ENCODE measurements at places on chromosomes 2 and 18.

- DNase-seq, result no peak
These were observed 25.1 kb downstream of the C2orf74 start for GRCh38 chr2:61187085-61187484.

GRCh38 chr2:24509425-24509824, 18.4 kb downstream of the NCOA1 start:
- DNase-seq, result no peak

DNA sequence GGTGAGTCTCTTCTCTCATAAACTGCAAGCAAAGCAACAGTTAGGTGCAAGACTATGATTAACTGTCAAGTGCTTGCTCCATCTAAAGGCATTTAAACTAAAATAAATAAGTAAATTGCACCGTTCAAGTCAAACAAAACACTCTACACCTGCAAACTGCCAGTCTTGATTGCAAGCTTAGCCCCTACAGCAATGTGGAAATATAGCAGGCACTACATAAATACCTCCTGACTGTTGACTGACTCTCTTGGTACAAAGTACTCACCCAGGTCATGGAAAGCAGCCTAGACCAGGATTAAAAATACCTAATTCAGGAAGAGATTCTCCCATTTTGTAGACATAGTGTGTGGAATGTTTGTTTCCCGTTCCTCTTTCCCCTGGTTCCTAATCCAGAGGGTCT, 176.6 kb upstream of the KLHL29 start:
- no peak for DNase-seq

DNA sequence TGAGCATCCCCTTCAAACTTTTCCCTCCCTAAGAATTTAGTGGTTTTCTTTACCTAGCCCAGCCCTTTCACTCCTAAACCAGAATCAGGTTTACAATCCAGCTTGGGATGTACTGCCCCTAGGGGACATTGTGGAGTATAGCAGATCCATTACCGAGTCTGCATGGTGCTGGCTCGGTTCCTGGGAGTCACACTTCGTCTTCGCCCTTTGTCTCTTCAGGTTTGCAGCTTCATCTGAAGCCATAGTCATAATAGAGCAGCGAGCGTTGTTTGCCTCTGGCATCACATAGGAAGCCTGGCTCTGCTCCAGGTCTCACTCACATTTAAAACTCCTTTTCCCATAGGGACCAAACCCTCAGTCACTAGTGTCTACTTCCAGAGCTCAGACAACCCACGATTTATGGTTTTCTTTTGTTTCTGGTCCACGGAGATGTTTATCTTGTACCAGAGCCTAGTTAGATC, 16.8 kb upstream of the LYPD6 start:
- DNase-seq, result peak; percentile 6

- no peak for DNase-seq
These were observed 92.8 kb upstream of the NRP2 start for GRCh38 chr2:205589479-205589878.

GRCh38 chr2:129820908-129821307, 158.6 kb upstream of the RAB6C start:
- no peak for DNase-seq

- no peak for DNase-seq
These were observed 44.0 kb downstream of the PDCL3 start for GRCh38 chr2:100606726-100607343.

- peak; percentile 20 for DNase-seq
These were observed 179.5 kb downstream of the EIPR1 start for GRCh38 chr2:3198119-3198518.

DNA sequence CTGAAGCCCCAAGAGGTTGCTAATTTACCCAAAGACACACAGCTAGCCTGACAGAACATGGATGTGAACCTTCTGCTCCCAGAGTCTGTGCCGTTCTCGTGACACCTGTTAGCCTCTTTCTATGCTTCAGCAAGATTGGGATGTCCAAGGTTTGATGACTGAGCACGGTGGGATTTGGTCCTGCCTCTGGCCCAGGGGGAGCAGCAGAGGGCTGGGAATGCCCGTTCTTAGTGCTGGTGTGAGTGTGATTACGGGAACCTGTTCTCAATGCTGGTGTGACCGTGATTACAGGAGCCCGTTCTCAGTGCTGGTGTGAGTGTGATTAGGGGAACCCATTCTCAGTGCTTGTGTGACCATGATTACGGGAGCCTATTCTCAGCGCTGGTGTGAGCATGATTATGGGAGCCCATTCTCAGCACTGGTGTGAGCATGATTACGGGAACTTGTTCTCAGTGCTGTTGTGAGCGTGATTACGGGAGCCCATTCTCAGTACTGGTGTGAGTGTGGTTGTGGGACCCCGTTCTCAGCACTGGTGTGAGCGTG, 67.3 kb upstream of the SNTG2 start:
- no peak for DNase-seq

DNA sequence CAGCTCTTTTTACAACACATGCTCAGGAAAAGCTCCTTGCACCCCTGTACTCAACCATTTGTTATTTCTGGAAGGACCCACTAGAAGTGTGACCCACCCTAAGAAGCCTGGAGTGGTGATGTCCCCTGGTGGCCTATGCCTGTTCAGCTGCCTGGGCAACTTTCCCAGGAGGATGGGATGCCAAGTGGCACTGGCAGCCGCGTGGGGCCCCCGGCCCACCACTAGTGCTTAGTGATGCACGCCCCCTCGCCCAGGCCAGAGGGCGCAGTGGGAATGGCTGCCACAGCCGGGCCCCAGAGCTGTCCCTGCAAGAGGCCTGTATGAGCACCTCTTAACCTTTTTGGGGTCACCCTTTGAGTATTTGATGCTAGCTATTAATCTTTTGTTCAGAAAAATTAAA, 18.1 kb downstream of the IMPA2 start:
- no peak for DNase-seq

DNA sequence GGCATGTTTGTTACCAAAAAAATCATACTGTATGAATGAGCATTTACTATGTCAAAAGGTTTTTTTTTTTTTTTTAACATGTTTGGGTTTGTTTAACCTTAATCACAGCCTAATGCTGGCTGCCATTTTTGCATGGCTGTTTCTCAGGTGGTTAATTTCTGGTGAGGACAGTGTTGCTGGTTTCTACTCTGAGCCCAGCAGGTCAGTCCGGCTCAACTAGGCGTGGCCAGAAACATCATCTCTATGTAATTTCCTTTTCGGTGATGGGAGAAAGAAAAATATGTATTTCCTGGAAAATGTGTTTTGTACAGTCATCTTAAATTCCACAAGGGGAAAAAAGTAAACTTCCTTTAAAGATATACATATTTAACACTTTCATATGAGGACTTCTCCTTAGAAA, 24.9 kb upstream of the BZW1 start:
- DNase-seq, result no peak

DNA sequence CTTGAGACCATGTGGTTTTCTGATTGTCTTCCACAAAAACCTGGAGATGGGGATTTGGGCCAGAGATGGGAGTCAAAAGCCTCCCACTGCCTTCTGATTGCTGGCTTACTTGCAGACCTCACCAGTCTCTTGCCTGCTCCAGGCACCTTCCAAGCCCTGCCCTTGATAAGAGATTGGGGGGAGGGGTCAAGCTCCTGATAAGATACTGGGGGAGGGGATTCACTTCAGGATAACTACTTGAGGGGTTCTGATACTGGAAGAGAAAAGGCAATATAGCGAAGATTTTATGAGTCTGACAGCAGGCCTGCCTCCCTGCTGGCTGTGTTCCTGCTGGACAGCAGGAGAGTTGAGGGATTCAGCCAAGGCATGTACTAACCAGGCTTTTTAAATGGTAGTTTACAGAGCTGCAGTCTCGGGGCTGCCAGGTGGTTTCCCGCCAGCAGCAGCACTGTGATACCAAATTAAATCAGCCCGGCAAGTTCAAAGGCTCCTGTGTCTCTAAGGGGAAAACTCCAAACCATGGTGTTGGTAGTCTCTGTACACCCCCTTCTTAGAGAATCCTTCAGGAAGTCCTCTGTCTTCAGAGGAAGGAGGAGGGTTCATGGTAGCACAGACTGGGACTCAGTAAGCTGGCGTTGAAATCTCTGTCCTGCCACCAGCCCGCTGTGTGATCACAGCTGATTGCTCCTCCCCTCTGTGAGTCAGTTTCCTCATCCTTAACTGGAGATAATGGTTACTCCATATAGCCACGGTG, 58.3 kb downstream of the FBXO36 start:
- no peak for DNase-seq

GRCh38 chr18:6004683-6005082, 109.4 kb upstream of the TMEM200C start:
- DNase-seq, result no peak

GRCh38 chr2:207427986-207428385, 101.8 kb upstream of the CREB1 start:
- no peak for DNase-seq

DNA sequence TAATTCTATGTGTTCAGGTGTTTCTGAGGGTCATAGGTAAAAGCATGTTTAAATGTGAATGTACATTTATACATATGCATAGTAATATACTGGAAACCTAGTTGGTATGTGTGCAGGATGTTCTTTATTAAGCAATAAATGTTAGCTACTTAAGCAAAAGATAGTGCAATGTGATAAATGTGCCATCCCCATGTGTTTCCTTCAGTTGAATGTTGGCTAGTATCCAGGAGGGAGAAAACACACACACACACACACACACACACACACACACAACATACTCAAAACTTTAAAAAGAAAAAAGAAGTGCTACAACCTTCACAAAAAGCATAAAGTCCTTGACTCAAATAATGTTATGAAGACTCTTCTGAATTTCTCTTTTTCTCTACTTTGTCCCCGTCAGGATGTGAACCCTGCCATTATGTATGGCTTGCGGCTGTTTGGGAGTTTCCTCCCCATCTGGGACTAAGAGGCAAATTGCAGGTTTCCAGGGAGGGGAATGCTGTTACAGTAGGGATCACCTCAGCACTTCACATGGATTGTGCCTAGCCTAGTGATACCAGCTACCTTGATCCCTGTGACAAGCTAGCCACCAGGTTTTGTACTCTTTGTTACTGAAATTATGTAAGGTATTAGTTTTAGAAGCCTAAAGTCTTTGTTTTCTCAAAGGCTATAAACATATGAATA, 82.6 kb downstream of the IKZF2 start:
- DNase-seq, result no peak

- DNase-seq, result no peak
These were observed 22.5 kb upstream of the REL start for GRCh38 chr2:60858897-60859311.

DNA sequence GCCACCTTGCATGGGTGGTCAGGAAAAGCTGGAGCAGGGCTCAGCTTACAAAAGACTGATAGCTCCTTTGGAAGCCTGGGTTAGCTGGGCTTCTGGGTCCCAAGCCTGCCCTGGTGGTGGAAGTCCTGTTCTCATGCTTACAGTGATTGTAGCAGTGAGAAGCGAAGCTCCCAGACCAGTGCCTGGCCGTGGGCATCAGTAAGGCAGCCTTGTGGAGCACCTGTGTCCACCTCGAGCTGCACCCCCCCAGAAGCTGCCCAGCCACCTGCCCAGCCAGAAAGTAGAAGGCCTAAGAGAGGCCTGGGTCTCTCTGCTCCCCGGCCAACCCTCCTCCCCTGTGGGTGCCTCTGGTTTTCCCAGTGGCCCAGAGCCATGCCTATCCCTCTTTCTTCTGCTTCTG, 10.5 kb downstream of the GLI2 start:
- DNase-seq, result no peak

DNA sequence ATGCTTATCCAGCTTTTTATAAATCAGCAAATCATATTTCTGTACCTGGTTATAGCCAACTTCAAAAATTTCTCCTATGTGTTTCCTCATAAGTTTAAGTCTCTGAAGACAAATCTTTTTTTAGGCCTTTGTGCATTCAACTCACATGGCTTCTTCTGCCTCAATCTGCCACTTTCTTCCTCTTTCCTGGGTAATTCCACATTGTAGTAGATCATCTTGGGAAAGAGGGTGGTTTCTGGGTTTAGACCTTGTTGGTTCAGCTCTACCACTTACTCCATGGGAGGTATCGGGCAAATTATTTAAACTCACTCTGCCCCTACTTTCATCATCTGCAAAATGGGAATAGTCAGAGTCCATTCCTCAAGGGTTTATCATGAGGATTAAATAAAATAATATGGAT, 707.0 kb upstream of the ZEB2 start:
- DNase-seq, result no peak

- no peak for DNase-seq
These were observed at the start of gene MOGAT1 for GRCh38 chr2:222671259-222672067. Gene MOGAT1, plus strand, starts transcription at chr2:222671658. Its CDS starts 128 bp downstream, at chr2:222671786.

DNA sequence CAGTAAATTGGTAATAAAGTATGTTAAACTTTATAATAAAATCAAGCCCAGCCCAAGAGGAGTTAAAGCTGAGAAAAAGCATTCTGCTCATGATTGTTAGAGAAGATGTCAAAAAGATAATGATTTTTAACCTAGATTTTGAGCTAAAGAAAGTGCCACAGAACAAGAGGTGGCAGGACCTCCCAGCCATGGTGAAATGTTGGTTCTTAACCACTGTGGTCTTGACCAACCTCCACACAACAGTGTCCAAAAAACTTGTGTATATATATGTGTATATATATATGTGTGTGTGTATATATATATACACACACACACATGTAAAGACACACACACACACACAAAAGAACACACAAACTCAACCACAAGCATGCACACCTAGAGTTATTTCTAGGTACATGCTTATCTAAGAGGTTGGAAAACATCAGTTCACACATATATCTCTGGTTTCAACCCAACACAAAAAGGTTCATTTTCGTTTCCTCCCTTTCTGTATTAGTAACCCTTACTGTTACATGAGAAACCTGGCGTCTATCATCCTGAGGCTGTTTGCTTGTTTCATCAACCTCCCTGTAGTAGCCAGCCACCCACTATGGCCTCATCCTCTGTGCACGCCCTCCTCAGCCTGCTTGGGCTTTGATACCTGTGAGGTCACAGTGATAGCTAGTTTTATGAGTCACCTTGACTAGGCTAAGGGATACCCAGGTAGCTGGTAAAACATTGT, 631.8 kb upstream of the ID2 start:
- DNase-seq, result no peak

GRCh38 chr2:72993147-72993932, 76.0 kb downstream of the EMX1 start:
- peak; percentile 16 for DNase-seq

DNA sequence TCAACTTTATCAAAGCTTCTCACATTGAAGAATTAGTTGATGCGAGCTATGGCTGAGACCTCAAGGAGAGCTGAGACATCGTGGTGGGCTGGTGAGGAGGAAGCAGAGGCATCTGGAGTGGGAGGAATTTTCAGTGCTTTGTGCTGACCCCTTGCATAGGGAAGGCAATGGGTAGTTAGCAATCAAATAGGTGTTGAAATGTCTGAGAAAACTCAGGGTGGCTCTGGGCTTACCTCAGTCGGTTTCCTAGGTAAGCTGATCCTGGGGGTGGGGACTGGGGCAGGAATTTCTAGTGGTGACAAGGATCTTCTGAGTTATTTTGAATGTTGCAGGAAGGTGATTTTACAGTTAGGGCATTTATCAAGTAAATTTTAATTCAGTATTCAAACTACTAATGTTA, 20.7 kb upstream of the DPP10 start:
- no peak for DNase-seq

- no peak for DNase-seq
These were observed 249.5 kb upstream of the FN1 start for GRCh38 chr2:215685238-215685990.

GRCh38 chr2:151959238-151959637, 131.0 kb upstream of the ARL5A start:
- no peak for DNase-seq
